ENCODE measurements at places on chromosomes 1 and 21.

- DNase-seq: no peak
These were observed 184.9 kb downstream of the IGSF21 start for GRCh38 chr1:18292531-18292930.

- DNase-seq: peak; percentile 88
These were observed 77.8 kb downstream of the ALPL start for GRCh38 chr1:21586846-21587601.

DNA sequence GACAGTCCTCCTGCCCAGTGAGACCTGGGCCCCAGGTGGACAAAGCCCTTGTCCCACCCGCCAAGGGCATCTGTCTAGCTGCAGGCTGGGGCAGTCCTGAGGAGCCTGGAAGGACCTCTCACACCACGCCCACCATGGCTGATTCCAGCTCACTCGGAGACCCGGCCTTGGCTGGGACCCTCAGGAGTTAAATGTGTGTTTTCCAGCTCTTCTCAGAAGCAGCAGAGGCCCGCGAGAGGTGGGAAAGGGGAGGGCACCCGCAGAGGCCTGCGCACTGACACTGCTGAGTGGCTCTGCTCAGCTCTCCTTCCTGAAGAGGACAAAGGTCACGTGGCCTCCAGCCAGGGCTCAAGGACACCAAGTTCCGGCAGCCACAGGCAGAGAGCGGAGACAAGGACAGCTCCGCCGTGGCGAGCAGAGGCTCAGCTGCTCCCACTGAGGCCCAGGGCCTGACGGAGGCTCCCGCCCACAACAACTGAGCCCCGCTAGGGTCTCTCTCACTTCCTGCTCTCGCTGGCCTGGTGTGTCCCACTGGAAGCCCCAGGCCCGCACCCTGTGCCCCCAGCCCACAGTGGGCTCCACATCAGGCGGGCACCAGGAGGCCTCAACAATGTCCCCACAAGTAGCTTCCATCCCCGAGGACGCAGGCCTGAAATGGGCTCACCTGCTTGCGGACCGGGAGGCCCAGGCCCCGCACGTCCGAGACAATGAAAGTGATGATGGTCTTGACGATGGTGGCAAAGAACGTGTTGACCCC, 16.9 kb downstream of the SLC19A1 start:
- no peak for DNase-seq

GRCh38 chr21:45344576-45344975, 56.9 kb upstream of the POFUT2 start:
- DNase-seq: no peak

DNA sequence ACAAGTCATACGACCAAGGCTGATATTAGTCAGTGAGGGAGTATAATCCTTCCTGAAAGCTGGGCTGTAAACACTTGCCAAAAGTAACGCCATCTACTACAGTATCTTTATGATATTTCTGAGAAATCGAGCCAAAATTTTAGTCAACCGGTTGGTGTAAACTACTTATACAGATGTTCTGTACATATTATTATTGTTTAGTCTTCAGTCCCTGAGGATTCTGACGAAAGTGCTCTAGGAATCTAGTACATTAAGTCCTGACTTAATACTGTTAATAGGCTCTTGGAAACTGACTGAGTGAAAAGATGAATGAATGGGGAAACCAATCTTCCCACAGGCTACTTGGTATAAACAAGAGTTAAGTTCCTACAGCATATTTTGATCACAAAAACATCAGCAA, 274.3 kb downstream of the USP25 start:
- DNase-seq: no peak

DNA sequence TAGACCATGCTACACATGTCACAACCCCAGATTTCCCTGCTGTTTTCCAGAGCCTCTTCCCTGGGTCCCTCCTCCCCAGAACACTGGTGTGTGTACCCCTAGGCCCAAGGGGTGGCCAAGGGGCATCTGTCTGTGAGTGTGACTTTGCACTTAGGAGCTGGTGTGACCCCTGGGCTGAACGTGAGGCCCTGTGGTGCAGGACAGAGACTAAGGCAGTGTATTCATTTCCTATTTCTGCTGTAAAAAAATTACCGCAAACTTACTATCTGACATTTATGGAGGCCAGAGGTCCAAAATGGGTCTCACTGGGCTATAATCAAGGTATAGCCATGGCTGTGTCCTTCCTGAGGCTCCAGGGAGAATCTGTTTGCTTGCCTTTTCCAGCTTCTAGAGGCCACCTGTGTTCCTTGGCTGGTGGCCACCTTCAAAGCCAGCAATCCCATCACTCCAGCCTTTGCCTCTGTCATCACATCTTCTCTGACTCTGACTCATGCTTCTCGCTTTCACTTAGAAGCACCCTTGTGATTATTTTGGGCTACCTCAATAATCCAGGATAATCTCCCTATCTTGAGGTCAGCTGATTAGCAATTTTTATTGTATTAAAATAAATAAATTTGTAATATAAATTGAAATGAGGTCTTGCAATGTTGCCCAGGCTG, 24.0 kb upstream of the ELOA start:
- peak; percentile 27 for DNase-seq

- DNase-seq: no peak
These were observed 653 bp upstream of the IFFO2 start for GRCh38 chr1:18957136-18957521.

DNA sequence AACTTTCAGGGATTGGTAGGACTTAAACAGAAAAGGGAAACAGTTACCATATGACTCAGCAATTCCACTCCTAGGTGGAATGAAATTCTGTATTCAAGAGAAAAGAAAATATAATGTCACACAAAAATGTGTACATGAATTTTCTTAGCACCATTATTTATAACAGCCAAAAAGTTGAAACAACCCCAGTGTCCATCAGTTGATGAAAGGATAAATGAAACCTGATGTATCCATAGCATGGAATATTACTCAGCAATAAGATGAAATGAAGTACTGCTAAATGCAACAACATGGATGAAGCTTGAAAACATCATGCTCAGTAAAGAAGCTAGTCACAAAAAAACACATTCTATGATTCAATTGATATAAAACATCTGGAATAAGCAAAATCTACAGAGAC, 15.5 kb downstream of the EEIG2 start:
- DNase-seq: no peak

DNA sequence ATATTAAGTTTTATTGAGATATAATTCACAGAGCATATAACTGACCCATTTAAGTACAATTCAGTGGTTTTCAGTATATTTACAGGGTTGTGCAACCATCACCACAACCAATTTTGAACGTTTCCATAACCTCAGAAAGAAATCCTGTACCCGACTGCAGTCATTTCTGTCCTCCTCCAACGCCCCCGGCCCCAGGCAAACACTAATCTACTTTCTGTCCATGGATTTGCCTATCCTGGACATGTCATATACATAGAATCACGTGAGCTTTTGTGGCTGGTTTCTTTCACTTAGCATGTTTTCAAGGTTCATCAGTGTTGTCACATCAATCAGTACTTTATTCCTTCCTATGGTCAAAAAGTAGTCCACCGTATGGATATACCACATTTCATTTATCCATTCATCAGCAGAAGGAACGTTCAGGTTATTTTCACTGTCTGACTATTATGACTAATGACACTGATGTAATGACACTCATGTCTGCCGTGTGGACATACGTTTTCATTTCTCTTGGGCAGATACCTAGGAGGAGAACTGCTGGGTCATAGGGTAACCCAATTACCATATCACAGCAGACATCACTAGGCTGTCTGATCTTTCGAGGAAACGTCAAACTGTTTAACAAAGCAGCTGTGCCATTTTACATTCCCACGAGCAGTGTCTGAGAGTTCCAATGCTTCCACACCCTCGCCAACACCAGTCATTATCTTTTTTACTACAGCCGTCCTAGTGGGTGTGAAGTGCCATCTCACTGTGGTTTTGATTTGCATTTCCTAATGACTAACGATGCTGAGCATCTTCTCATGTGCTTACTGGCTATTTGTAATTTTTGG, 30.8 kb downstream of the MRPL37 start:
- DNase-seq: no peak

DNA sequence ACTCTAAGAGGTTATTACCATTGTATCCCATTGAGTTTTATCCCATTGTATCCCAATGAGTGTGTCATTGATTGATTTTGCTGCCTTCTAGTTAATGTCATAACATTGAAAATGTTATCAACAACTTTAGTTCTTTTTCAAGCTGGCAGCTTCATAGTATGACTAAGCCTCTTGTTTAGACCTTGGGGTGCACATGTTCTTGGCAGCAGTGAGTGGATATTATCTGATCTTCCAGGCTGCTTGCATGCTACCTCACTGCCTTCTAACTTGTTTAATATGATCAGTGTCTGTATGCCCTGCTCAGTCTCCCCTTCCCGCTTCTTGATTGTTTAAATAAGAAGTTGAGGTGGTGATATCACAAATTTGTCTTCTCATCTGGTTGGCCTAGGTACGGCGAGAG, 24.6 kb downstream of the NTPCR start:
- peak; percentile 58 for DNase-seq

DNA sequence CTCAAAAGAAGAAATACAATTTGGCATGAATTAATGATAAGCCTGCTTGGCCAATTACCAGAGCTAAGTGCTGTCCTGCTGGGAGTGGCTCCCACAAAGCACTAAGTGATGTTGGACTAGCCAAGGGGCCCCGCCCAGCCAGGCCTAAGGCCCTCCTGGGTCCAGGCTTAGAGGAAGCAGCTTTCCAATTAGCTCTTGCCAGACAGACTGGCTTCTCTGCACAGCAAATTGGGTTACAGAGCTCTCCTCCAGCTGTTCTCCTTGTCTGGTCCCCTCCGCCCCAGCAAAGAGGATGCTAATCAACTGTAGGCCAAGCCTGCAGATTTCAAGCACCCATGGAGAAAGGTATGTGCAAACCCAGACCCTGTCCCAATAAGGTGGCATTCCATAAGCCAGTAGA, 151.9 kb downstream of the DMRTA2 start:
- no peak for DNase-seq

- DNase-seq: no peak
These were observed 680.3 kb downstream of the LRRIQ3 start for GRCh38 chr1:73517603-73518191.

DNA sequence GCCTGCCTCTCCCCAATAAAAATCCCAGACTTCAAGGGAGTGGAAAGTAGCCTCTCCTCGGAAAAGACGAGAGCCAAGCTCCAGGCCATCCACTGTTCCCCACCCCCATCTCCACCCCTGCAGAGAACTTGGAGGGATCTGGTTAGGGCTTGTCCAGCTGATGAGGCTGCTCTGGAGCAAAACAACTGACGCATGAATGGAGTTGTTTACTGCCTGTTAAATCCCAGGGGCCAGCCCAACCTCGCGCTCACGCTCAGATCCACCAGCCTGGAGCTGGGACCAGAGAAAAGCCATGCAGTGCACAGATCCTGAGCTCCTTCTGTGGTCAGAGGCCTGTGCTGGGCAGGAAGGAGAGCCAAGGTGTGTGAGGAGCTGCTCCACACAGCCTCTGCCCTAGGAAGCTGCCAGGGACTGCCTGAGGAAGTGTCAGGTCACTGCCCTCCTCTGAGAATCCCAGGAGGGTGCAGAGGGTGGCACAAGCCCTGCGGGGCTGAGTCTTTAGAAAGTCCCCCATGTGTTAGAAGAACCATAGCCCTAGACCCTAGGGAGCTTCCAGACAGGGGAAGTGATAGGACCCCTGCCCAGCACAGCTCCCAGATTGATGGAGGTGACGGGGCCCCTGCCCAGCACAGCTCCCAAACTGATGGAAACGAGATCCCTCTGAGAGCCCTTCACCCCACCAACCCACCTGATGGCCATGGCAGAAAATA, 109.0 kb upstream of the IPO9 start:
- peak; percentile 74 for DNase-seq

GRCh38 chr1:160830321-160831153, 32.1 kb downstream of the CD244 start:
- peak; percentile 50 for DNase-seq

DNA sequence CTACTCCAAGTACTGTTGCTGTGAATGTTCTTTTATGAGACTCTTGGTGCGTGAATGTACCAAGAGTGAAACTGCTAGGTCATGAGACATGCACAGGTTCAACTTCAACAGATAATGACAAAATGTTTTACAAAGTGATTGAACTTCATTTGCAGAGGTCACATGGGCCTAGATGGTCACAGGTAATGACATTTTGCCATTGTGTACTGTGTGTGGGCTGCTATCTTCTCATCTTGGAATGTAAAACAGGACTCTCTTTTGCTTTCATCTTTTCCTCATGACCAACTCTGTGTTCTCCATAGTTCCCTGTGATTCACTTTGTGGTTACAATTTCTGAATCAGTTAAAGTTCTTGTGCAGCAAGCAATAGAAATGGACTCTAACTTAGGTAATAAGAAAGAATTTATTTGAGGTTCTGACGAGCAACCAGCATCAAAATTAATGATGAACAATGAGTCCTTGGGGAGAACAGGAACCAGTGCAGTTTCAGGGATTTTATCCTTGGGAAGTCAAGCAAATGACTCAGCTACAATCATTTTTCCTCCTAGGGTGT, 16.2 kb upstream of the TSNAX start:
- DNase-seq: peak; percentile 67

- DNase-seq: no peak
These were observed 25.6 kb downstream of the CDC42 start for GRCh38 chr1:22078133-22078532.

DNA sequence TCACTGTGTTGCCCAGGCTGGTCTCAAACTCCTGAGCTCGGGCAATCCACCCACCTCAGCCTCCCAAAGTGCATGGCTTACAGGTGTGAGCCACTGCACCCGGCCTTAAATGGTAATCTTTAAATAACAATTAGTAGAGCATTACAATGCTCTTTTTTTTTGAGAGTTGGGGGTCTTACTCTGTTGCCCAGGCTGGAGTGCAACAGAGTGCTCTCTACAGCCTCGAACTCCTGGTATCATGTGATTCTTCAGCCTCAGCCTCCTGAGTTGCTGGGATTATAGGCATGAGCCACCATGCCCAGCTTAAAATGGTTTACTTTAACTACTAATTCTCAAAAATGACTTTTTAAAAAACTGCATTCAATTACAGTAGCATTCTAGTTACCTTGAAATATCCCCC, 52.2 kb downstream of the PIK3R3 start:
- no peak for DNase-seq

DNA sequence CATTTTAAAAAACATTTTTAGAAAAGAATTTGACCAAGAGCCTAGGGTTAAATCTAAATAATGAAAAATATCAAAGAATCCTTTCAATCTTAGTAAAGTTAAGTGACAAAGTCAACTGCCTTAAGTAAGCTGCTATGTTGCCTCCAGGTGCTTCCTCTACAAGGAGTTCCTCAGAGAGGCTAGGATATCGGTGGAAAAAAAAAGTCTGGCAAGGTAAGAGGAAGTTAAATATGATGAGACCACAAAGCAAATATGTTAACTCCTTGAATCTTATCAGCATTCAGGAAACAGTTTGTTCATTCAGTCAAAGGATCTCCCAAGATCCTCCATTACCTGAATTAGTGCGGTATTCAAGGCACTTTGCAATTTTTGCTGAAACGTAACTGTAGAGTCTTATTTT, 563.5 kb downstream of the PTPRC start:
- DNase-seq: no peak

DNA sequence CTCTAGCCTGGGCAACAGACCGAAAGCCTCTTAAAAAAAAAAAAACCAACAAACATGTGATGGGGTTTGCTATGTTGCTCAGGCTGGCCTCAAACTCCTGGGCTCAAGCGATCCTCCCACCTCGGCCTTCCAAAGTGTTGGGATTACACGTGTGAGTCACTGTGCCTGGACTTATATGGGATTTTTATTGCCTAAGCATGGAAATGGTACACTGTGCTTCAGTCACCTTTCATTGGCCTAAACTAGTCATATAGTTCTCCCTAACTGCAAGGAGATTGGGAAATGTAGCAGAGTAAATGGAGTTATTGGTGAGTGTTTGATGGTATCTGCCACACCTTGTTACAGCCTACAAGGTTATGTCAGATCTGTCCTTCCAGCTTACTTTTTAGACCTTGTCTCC, 17.2 kb upstream of the MEF2D start:
- no peak for DNase-seq

GRCh38 chr1:230537456-230537855, 104.8 kb upstream of the COG2 start:
- no peak for DNase-seq
